ENCODE measurements at places on chromosomes 3 and 15.

DNA sequence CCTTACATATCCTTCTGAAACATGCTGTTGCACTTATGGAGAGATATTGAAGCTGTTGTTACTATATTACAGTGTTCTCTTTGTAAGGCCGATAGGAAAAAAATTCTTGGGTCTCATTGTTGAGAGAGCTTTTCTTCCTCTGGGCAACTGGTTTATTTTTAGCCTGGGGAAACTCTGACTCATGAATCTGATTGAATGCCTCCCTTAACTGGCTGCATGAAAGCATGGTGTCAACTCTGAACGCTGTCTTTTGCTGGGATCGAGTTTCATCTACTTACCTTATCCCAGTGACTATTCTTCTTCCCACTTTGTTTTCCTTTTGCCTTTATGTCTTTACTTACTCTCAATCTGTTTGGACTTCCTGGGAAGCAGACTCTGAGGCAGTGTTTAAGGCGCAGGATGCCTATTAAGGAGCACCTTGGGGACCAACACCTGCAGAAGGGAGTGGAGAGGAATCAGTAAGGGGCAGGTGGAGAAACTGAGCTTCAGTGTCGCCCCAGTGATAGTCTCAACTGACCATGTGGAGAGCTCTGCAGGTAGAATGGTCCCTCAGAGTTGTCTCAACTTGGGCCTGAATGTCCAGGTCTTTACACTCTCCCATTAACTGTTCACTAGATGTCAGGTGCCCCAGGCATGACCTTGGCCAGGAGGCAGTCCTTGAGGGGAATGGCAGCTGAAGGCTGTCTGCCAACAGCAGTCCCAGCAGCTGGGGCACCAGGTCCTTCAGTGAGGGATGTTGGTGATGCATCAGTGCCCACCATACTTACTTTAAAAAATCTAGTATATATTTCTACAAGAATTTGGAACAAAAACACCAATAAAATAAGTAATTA is 88.9 kb upstream of the CCNL1 start:
- DNase-seq: no peak

DNA sequence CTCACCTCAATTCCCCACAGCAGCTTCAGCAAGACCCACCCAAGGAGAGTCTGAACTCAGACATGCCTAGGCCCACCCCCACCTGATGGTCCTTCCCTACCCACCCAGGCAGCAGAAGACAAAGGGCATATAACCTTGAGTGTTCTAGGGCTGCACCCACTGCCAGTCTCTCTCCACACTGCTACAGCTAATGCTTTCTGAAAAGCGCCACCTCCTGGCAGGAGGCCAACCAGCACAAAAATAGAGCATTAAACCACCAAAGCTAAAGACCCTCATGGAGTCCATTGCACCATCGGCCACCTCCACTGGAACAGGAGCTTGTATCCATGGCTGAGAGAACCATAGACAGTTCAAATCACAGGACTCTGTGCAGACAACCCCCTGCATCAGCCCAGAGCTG is 11.3 kb upstream of the RPL39L start:
- peak; percentile 60 for DNase-seq

GRCh38 chr15:34359416-34359815 is 7.6 kb downstream of the LPCAT4 start:
- no peak for DNase-seq

- no peak for DNase-seq
Measured at GRCh38 chr15:48582452-48583247, 62.9 kb downstream of the FBN1 start.

- peak; percentile 44 for DNase-seq
Measured at GRCh38 chr15:49185473-49185872, 15.4 kb downstream of the GALK2 start.

Measured in activated CD4-positive, alpha-beta T cell treated with anti-CD3 and anti-CD28 coated beads, Interleukin-2, Interleukin-6, amounts not matched to agents 100 ng/mL and 50 ng/mL, durations not matched to agents 16 hours and 8 hours (primary cell).